ENCODE measurements at places on chromosomes 13 and 19. TPM values are rescaled to one million over a fixed set of nuclear protein-coding genes. Genes with fewer than 3 reads are reported as not detected.

The TRIM13 gene
- polyA plus RNA-seq: 49.6 TPM

GRCh38 chr19:30445385-30445784, 73.2 kb downstream of the ZNF536 start:
- DNase-seq: no peak

The SWSAP1 gene
- polyA plus RNA-seq: 3.0 TPM

The EDNRB gene
- polyA plus RNA-seq: 76.3 TPM

The AMH gene
- 1.2 TPM for polyA plus RNA-seq

DNA sequence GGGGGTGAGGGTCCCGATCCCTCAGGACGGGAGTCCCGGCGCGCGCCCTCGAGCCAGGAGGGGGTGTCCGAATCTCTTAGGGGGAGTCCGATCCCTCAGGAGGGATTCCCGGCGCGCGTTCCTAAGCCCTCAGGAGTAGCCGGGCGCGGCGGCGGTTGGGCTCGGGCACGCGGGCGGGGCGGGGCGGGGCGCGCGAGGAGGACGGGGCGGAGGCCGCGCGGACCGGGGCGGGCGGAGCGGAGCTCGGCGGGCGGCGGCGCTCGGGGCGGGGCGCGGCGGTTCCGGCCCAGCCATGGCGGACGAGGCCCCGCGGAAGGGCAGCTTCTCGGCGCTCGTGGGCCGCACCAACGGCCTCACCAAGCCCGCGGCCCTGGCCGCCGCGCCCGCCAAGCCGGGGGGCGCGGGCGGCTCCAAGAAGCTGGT, at the start of gene CUL4A:
Gene CUL4A (plus strand): TSS at position 278 of the 423 bp plus-strand sequence. CDS start 15 bp downstream, at position 293.
- no peak for DNase-seq

- DNase-seq: no peak
Measured at GRCh38 chr19:40646743-40647254, 43.7 kb downstream of the NUMBL start.

GRCh38 chr19:31617010-31617585, 267.9 kb upstream of the TSHZ3 start:
- DNase-seq: no peak

DNA sequence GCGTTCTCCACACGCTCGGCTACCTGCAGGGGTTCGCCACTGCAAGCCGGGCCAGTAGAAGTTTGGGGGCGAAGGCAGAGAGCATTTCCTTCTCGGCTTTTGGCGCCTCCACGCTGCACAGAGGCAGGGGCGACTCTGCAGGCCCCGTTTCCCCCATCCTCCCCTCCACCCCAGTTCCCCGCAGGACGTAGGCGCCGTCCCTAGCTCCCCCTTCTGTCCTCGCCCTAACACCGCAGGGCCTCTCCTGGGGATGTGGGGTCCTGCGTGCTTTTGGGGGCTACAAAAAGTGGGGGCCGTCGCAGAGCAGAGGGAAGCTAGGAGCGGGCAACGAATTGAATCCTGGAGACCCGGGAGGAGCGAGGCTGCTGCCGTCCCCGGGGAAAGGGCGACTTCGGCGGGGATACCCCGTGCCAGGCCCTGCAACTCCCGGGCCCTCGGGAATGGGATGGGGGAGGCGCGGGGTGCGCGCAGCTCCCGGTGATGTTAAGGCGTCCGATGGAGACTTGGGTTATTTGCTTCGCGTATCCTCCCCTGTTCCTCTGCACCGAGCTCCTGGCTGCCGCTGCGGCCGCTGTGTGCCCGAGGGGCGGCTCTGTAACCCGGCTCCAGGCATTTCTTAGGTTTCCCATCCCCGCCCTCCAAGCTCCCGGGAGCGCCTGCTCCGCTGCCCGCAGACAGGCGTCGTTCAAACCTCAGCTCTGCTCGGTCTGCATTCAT, 255.9 kb upstream of the SOX21 start:
- no peak for DNase-seq

The CCDC194 gene
- 0.83 TPM for polyA plus RNA-seq

The IL11 gene
- polyA plus RNA-seq: 0.90 TPM

The DCLK1 gene
- 6.3 TPM for polyA plus RNA-seq

GRCh38 chr19:16077984-16078758, 1.9 kb downstream of the TPM4 start:
- DNase-seq: no peak

- no peak for DNase-seq
Measured at GRCh38 chr13:103430368-103430767, 364.2 kb upstream of the SLC10A2 start.

DNA sequence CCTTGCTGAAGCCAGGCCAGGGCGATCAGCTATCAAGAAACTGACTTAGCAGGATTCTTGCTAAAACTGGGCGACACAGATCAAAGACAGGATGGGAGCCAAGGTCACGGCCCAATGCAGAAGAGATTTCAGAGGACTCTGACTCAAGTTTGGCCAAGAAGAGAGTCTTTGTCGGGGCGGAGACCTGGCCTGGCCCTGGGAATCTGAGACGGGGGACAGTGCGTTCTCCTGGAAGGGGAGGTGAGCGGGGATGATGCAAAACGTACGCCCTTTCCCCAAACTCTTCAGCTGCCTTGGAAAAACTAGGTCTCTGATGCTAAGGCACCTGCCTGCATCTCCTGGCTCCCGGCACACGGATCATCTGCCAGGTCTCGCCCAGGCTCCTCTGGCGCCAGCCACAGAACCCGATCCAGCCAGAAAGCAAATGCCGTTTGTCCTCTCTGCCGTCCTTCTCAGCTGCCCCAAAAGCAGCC, 9.8 kb downstream of the MVB12A start:
- DNase-seq: no peak

The ZNF763 gene
- polyA plus RNA-seq: 7.2 TPM

DNA sequence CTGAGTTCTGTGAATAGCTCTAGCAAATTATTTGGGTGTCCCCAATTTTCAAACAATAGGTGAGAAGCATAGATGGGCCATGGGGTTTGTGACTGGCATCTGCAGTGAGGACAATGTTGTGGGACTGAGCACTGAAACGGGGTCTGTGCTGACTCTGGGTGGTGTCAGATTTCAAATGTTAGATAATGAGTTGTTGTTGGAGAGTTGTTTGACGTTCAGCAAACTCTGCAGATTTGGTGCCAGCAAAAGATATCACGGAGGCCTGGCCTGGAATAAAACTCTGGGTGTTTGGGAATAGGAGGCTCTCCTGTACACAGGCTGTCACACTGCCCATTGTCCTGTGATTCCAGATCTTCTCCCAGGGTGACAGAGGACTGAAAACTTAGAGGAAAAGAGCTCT, 2.9 kb downstream of the ZNF90 start:
- no peak for DNase-seq

The KLK14 gene
- polyA plus RNA-seq: 0.14 TPM

GRCh38 chr13:48491423-48492095, 41.3 kb downstream of the RCBTB2 start:
- DNase-seq: no peak

The TMEM150B gene
- polyA plus RNA-seq: 1.6 TPM

DNA sequence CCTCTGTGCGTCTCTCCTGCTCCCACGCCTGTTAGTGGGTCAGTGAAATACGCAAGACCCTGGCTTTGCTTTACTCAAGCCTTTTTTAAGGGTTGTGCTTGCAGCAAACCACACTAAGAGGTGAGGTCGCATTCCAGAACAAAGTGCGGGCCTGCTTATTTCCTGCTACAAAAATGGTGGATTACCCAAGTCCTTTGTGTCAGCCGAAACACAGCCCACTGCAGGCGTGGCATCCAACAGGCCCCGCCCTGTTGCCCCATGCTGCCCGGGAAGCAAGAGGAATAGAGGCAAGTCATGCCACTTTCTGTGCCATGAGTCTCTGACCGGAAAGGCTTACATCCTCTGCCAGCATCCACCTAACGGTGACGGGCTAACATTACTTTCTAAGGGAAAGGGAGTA, 7.7 kb upstream of the IRS2 start:
- no peak for DNase-seq

DNA sequence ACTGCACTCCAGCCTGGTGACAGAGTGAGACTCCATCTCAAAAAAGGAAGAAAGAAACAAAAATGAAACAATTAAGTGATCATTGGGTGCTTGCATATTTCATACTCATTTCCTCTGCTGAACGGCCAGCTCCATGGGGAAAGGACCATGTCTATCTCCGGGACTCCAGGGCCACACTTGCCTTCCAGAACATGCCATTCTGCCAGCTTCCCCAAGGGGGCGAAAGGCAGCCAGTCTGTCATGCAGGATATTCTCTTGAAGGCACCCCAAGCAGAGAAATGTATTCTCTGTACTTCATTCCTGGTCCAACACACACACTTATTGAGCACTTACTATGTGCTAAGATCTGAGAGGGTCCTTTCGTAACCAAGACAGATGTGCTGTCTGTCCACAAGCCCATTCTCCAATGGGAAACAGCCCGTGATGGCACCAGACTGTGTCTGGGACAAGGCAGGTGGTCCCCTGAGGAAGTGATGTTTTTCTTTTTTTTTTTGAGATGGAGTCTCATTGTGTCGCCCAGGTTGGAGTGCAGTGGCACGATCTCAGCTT, 10.2 kb upstream of the CARM1 start:
- DNase-seq: no peak

- DNase-seq: no peak
Measured at GRCh38 chr19:41219924-41220567, 1.0 kb downstream of the AXL start.

DNA sequence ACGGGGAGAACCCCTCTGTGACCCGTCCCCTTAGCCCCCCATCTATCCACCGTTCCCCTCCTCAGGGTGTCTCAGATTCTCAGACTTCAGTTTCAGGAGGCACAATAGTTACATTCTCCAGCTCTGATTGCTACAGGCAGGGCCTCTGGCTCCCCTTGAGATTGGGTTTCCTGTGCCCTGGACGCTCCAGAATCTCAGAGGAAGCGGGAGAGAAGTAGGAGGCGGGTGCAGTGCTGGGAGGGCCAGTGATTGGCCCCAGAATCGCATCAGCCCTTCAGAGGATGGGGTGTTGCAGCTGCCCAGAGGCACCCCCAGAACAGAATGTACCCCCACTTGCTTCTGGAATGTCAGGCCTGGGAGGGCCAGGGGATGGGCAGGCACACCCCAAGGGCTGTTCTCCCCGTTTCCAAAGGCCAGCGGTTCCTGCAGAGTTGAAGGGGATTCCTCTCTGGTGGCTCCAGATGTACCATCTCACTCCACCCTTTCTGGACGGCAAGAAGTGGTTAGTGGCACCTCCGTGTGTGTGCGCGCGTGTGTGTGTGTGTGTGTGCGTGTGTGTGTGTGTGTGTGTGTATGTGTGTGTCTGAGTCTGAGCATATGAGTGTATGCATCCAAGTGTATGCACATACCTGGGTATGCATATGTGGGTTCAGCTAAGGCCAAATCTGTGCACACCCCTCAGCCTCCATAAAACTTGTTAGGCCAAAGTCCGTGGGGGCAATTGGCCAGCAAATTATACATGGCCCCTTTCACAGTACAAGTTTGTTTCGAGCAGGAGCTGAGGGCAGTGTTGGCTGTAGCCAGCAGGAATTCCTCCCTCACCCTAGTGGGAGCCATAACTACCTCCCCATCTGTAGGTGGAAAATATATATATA, 35.5 kb downstream of the LYL1 start:
- no peak for DNase-seq

- no peak for DNase-seq
Measured at GRCh38 chr19:33405553-33406461, 32.3 kb downstream of the CEBPG start.

DNA sequence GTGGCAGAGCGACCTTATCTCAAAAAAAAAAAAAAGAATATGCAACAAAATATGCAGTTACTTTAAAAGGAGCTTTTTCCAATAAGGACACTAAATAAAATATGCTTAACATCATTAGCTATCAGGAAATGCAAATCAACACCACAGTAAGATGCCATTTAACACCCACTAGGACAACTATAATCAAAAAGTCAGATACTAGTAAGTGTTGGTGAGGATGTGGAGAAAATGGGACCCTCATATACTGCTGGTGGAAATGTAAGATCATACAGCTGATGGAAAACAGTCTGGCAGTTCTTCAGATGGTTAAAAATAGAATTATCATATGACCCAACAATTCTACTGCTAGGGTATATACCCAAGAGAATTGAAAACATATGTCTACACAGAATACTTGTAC, 24.5 kb upstream of the AKT2 start:
- no peak for DNase-seq

GRCh38 chr13:39047560-39047959, 9.3 kb downstream of the NHLRC3 start:
- no peak for DNase-seq

The IL4I1 gene
- polyA plus RNA-seq: 3.2 TPM

The ZNF865 gene
- polyA plus RNA-seq: 5.1 TPM

GRCh38 chr13:101258509-101258908, 157.8 kb downstream of the NALCN start:
- no peak for DNase-seq

- no peak for DNase-seq
Measured at GRCh38 chr19:33436360-33437345, 63.1 kb downstream of the CEBPG start.

DNA sequence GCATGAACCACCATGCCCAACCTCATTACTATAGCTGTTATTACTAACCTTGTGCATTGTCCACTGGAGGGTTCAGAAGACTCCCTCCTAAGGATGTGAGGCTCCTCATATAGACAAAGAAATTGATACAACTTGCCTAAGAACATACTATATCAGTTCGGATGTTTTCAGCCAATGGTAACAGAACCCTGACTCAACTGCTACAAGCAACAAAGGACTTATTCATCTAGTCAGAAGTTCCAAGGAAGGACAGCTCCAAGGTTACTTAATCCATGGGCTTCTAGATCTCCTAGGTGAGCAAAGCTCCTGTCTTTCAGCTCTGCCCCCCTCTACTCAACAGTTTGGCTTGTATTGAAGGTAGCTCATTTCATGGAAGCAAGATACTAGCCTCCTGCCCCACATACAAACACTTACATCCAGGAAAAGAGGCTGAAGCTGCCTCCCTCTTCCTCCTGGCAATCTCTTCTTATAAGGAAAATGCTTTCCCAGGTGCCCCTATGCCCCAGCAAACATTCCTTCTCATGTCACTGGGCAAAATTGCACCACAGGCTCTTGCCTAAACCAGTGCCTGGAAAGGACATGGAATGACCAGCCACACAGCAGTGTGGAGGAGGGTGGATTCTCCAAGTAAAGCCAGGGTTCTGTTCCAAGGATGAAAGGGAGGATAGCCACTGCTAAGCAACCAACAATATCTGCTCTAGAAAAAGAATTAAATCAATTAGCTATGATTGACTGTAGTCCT, 497.8 kb downstream of the FOXO1 start:
- DNase-seq: no peak

- DNase-seq: no peak
Measured at GRCh38 chr19:5917431-5918107, 3.5 kb downstream of the CAPS start.

- no peak for DNase-seq
Measured at GRCh38 chr13:45180713-45181601, 19.9 kb downstream of the KCTD4 start.

DNA sequence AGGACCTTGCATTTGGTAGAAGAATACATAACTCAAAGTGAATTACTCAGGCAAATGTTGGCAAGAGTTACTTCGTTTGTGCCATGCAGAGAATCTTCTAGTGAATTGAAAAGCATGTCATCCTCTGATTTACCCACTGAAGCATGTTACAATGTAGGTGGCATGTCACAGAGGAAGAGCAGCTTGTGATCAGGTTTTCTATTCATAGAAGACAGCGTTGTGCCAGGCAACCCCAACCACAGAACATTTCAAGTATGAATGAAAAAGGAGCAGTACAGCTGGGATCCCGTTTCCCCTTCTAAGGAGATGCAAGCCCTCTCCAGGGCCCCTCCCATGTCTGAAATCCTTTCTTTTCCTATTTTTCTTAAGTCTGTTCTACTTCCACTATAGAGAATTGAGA, 6.0 kb upstream of the KATNAL1 start:
- no peak for DNase-seq

The PVR gene
- 31.1 TPM for polyA plus RNA-seq

The ZNF728 gene
- polyA plus RNA-seq: 0.65 TPM
